Mesenchymal stem cell (in vitro differentiated cells and primary cell): ENCODE measurements at places on chromosomes 5 and 9.

DNA sequence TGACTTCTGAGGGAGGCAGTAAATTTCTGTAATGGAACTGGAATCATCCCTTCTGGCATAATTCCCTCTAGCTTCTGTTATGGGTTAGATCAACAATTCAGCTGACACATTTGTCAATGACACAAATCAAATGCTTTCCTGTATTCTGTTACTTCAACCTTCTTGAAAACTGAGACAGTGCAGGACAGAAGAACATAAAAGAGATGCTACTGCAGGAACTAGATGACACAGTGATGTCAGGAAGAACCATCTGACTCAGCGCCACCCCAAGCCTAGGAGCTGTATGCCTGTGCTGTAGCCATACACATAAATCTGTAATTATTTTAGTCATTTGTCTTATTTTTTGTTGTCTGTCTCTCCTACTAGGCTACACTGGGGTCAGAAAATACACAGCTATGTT is 18.2 kb upstream of the CEP120 start:
- no peak for DNase-seq

- DNase-seq, result no peak
Observed at GRCh38 chr9:133226219-133227171, 17.4 kb upstream of the OBP2B start.

DNA sequence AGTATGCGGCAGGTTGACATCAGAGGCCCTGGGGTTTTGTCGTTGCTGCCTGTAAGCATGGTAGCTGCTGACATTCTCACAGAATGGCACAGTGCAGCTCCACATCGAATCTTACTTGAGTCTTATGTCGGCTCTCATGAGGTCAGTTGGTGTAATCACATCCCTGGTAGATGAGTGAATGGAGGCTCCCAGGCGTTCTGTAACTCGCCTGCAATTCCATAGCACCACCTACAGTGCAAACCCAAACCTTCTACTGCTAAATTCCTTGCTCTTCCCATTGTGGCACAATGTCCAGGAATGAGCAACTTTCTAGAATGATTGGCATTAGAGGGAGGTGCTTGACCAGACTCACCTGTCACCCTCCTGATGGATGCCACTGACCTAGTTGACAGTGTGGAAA is 578.4 kb downstream of the CCDC171 start:
- DNase-seq, result peak; percentile 13

- no peak for DNase-seq
Observed at GRCh38 chr9:124671861-124672260, 99.2 kb downstream of the NR6A1 start.

DNA sequence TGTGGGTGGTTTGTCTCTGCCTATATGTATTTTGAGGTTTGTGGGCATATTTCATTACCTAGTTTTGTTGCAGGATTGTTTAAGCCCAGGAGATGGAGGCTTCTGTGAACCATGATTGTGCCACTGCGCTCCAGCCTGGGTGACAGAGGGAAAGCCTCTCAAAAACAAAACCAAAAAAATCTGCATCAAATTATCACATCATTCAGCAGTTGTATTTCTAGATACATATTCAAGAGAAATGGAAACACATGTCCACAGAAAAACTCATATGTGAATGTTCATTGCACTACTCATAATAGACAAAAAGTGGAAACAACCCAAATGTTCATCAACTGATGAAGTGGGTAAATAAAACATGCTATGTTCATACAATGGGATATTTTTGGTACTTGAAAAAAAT is 29.9 kb downstream of the HSPA4 start:
- no peak for DNase-seq

- DNase-seq, result no peak
Observed at GRCh38 chr5:92977846-92978540, 603.0 kb downstream of the NR2F1-AS1 start.

- DNase-seq, result no peak
Observed at GRCh38 chr5:34891981-34892380, 23.3 kb downstream of the RAD1 start.

- DNase-seq, result no peak
Observed at GRCh38 chr5:67170767-67171166, 25.8 kb downstream of the CD180 start.

DNA sequence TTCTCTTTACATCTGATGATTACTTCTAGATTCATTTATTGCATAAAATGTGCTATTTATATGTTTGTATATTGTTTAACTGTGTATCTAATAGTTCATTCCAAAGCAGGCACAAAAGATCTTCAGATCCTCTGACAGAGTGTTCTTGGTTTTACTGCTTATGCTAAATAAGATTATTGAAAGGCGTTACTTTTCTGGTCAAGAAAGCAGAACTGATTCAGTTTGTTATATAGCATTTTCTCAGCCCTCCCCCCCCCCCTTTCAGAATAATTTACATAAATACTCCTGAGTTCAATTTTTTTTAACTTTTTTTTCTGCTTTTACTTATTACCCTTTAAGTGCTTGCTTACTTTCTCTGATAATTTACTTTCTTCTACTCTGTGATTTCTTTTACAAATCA is 15.4 kb downstream of the CDC42SE2 start:
- no peak for DNase-seq

DNA sequence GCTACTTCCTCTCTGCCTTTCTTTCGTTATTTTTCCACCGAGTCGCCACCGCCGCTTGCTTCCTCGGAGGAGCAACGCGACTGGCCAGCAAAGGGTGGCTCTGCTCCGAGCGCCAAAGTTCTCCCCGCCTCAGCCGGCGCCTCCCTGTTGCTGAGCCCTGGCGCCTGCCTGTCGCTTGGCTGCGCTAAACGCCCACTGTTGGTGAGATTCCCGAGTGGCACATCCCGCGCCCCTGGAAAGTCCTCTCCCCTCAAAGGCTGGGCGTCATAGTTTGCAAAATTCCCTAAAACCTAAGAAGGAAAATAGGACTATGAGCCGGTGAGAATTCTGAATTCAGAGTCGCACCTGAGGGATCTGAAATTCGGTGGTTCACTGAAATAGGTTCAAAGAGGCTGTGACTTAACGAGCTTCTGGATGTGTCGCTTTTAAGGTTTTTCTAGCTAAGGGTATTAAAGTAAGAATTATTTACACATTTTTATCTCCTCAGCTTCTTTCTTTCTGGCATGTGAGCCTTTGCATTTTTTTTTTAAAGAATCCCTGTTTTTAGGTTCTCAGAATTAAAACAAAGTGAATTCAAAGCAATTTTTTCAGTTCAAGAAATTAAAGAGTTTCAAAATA is at the start of gene GRIN3A:
GRIN3A (minus strand) TSS at position 82 of the 618 bp plus-strand sequence. CDS start 668 bp downstream, outside the sequence.
- no peak for DNase-seq

DNA sequence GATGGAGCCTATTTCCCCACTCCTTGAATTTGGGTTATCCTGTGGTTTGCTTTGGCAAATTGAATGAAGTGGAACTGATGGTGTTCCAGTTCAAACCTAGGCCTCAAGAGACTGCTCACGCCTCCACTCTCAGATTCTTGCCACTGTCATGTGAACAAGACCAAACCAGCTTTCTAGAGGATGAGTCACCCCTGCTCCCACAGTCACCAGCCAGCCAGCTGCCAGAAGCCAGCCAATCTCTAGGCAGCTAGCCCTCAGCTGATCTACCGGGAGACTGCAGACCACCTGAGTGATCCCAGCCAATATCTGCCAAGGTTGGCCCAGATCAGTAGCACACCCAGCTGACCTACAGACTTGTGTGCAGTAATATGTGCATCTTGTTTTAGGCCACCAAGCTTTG is 300.6 kb downstream of the TMEM38B start:
- peak; percentile 26 for DNase-seq

DNA sequence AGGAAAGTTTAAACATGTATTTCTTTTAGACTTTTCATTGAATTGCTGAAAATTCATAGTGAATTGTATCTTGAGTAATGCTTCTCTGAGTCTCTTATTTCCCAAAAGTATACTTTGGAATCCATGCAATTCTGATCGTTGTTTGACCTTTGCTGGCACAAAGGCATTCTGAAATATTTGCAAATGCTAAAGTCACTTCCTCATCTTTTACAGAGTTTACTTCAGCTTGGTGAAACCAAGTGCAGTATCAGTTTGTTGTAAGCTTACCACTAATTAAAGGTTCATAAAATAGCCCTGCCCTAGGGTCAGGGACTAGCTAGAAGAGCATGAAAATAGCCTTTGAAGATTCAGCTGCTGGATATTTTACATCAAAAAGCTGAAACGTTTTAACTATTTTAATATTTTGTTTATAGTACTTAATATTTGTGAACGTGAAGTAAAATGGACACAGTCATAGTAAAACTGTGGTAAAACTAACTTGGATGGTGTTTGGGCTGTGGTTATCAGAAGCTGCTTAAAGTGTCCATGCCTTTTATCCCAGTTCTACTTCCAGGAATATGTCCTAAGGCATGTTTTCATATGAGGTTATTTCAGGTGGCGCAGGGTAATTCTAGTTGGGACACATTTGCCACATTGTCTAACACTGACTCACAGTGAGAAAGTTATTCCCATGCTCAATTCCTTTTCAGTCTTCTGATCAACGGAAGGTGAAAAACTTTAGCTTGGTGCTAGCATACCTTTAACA is 45.3 kb downstream of the SLC22A5 start:
- DNase-seq, result peak; percentile 62

DNA sequence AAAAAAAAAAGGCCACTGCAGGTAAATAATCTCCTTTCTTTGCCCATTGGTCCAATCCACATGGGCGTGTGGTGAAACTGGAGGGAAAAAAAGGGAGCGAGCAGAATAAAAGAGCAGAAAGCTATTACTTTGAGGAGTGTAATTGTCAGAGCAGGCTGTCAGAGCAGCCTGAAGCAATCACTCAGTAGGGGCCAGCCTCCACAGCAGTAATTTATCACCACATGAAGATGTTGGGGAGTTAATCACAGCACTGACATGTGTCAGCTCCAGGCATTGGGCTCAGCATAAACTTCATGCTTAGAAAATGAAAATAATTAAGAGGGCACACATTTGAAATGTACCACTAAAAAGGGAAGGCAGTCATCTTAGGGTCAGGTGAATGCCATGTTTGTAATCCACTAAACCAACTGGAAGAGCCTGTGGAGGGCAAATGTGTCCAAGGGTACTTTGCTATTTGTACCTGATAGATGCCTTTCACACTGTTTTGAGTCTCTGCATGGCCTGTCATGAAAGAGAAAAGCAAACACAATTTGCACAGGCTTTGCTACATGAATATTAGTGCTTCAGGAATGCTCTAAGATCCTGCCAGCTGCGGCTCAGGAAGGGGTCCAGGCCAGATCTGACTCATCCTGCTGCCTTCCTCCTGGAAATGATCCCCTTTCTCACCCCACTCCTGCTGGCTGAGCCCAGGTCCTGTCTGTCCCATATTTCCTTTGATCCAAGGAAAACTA is 2.9 kb upstream of the PTGER4 start:
- peak; percentile 59 for DNase-seq

- DNase-seq, result no peak
Observed at GRCh38 chr9:112817860-112818203, 67.3 kb downstream of the SNX30 start.

DNA sequence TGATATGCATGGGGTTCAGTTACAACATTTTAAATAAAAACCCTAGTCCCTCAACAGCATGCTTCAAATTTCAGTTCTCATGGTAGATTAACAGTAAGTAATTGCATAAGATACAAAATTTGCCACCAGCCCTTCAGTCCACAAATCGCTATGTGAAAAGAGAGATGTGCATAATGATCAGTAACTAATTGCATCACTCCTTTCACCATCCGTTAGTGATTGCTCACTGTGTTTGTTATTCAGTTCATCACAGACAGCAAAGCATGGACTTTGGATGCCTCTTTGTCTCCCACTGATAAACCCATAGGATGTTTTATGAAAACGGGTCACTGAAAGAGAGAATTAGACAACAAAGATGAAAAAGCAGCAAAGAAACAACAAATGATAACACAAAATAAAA is 103.2 kb downstream of the MCTP1 start:
- DNase-seq, result no peak

- DNase-seq, result peak; percentile 86
Observed at GRCh38 chr5:177366528-177367322, 9.0 kb downstream of the RGS14 start.

GRCh38 chr5:83015676-83016075 is 61.5 kb downstream of the TMEM167A start:
- DNase-seq, result no peak

- no peak for DNase-seq
Observed at GRCh38 chr9:85640425-85640824, 101.3 kb downstream of the AGTPBP1 start.

DNA sequence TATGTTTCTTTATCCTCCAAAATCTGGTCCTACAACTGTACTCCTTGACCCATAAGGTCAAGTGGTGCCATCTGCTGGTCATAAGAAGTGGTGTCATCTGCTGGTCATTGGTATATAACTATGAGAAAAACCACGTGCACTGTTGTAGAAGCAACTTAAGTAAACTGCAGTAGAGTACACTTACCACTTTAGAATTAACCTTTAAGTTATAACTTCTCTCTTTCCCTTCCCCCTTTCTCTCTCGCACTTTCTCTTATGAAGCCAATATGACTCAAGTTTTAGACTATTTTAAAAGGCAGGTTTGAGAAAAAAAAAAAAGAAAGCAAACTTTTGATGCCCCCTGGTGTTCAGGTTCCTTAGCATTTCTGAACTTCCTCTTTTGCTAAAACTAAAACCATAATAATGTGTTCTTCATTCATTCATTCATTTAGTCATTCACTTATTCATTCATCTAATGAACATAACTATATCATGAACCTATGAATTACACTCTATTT is 12.8 kb upstream of the MTAP start:
- DNase-seq, result peak; percentile 88

- no peak for DNase-seq
Observed at GRCh38 chr9:133264235-133264764, 10.7 kb downstream of the ABO start.

GRCh38 chr5:155836089-155836803 is 490.7 kb upstream of the SGCD start:
- no peak for DNase-seq

DNA sequence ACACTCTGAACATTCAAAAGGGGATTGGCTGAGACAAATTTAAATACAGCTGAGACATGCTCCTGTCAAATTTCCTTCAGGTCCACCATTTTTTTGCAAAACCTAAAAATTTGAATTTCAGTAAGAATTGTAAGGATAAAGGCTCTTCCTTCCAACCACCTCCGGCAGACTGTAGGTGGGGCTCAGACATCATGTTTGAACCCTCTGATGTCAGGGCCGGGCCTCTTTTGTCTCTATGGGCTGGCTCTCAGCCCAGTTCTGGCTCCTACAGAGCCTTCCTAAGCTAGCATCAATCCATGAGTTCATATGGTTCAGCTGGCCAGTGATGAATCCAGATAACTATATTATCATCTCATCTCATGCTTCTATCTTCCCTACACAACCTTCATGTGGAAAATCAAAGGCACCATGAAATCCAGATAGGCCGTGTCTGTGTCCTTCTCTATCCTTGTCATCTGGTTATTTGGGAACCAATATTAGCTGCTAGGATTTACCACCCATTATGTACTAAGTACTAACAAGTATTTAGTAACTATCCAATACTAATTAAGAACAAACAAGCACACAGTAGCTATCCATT is 44.2 kb downstream of the NIPSNAP3B start:
- DNase-seq, result no peak

- no peak for DNase-seq
Observed at GRCh38 chr5:15420201-15420600, 79.8 kb upstream of the FBXL7 start.
